ENCODE measurements at places on chromosomes 4 and X.

- DNase-seq, result no peak
Measured at GRCh38 chrX:78106651-78106986, 2.6 kb downstream of the PGK1 start.

GRCh38 chrX:107662824-107663223, 34.5 kb downstream of the PRPS1 start:
- DNase-seq, result no peak

- no peak for DNase-seq
Measured at GRCh38 chr4:87884976-87885549, 52.3 kb downstream of the MEPE start.

- no peak for DNase-seq
Measured at GRCh38 chr4:70768301-70768948, 46.7 kb downstream of the RUFY3 start.

DNA sequence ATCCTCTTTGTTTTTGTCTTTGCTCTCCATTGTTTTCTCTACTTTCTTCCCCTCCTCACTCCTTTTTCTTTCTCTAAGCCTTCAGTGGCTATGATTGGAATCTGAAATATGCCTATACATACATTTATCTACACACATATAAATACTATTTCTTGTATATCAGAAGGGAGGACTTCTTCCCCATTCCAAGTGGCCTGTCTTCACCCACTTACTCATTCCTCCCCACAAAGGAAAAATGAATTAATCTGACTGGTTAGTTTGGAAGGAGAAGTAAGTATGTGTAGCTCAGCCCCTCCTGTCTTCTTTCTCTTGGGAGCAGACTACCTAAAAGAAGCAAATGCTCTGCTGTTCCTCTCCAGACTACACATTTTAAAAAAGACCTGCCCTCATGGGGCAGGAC, 17.7 kb downstream of the GUCY2F start:
- no peak for DNase-seq

DNA sequence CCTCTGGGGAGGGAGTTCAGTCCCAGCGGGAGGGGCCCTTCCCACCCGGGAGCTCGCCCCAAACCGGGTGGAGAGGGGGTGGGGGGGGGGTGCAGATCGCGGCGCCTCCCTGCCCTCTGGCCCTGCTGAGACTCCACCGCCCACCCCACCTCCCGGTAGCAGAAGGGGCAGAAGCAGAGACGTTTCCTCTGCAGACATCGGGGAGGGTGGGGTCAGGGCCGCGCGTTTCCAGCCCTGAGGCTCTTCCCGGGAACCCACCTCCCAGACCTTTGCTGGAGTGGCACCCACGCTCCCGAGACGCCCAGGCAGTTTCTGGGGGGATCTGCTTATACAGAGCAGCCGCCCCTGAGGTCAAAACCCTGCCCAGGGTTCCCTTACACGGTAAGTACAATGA, 30.2 kb downstream of the CPLX1 start:
- no peak for DNase-seq

DNA sequence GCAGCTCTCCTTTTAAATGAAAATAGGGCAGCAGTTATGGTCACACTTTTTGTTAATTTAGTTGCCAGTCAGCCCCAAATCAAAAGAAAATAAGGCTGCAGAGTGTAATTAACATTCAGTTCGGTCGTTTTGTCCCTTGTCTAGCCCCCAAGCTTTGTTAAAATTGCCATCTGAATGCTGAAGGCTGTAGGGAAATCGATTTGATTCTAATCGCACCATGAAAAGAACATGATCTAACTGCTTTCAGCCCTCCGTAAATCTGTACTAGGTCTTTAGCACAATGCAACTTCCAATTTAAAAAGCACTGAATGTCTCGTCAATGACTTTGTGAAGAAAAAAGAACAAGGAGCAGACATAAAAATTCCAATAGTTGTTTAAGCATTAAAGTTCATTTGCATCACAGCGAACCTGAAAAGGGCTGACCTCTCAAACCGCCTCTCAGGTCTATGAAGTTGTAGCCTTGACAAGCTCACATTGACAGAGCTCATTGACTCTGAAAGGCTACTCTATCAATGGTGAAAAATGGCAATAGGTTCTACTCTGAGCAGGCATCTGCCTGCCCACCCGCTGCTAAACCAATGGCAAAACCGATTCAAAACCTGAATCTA, 48.9 kb downstream of the CHIC2 start:
- no peak for DNase-seq

- DNase-seq, result no peak
Measured at GRCh38 chr4:119106036-119107000, 29.3 kb upstream of the MYOZ2 start.

- DNase-seq, result no peak
Measured at GRCh38 chr4:65344278-65344825, 325.9 kb downstream of the EPHA5 start.

DNA sequence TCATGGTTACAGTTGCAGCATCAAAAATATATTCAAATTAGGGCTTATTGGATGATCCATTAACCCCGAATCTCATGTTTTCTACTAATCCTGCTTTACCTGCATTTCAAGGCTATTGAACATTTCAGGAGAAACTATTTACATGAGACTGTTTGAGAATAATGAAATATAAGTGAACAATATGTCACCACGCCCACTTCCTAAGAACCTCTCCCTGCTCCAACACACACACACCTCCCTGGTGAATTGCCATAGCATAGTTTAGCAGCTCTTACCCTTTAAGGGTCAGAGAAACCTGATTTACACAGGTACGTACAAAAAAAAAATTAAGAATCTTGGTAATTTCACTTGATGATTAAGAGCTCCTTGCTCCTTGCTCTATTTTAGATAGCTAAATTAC, 113.4 kb downstream of the ANXA5 start:
- no peak for DNase-seq

GRCh38 chr4:185730849-185731608, 81.0 kb downstream of the SORBS2 start:
- no peak for DNase-seq

DNA sequence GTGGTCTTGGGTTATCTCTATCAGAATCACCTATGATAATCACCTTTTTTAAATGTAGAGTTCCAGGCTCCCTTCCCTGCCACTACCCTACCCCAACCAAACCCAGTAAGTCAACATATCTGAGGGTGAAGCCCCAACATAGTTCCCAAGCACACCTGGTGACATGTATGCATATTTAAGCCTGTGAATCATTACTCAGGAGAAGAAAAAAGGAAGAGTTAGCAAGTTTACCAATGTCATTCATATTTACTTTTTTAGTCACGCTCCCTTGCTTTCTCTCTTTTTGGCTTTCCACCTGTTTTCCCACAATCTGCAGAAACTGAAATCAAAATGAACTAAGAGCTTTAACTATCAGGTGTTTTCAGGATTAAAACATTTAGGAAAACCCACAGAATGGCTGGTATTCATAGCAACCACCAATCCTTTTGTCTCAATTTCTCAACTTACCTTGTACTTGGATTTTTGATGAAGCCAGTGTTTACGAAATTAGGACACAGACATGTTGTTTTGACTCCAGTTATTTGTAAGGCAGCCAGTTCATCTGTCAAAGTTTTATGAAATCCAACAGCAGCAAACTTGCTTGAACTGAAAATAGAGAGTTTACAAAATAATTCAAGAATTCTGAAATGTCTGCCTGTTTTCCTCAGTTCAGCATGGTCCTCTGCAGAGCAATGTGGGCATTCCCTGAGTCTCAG, 34.0 kb downstream of the HSD17B11 start:
- DNase-seq, result no peak

DNA sequence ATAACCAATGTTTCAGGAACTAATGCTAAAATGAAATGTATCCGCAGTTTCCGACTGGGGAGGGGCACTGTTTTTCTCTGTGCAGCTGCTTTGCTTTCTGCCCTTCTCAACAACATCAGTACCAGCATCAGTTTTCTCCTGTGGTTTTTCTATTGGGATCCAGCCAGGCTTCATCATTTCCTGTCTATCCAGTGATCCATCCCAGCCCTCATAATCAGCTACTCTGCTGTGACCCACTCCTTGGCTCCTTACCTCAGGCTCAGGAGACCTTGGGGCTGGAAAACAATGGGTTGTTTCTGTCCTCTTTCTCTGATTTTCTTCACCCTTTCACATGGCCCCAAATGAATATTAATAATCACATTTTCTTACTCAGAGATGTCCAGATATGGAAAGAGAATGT, 222.2 kb upstream of the DKK2 start:
- DNase-seq, result no peak

DNA sequence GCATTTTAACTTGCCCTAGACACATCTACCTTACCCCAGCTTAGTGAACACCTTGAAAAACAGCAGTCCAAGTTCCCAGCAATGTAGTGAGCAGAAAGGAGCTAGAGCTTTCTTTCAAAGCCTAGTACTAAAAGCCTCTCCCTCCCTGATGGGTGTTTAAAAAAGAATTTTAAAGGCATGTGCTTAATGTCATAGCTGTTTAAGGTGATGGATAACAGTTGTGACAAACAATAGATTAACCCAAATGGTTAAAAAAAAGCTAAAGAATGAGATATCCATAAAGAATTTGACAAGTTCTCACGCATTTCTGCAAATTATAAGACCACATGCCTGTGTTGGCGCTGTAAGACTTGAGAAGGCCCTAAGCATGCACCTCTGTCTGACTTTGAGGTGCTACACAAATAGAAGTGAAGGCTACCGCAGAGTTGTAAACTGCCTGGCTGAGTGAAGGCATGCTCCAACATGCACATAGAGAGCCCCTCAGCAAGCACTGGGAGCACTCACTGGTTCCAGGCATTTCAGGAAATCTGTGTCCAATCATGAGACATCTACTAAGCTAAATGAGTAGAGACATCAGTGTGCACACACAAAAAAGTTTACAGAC, 94.0 kb downstream of the PHF8 start:
- DNase-seq, result no peak

DNA sequence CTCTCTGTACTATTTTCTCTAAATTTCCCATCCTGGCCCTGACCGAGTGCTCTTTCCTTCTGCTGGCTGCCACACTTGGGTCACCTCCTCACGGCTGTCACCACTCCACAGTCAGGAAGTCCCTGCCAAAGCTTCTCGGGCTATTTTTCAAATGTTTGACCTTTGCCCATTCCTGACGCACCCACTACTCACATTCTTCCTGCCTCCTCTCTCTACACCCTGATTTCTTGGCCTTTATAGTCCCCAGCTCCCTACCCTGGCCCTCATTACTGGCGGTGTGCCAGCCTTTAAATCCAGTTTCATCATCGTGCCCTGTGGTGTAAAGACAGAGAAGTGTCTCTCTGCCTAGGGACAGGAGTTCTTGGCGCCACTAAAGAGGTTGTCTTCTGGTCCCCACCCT, 46.4 kb upstream of the GATB start:
- DNase-seq, result no peak

GRCh38 chr4:185713272-185713671, 98.7 kb downstream of the SORBS2 start:
- no peak for DNase-seq

DNA sequence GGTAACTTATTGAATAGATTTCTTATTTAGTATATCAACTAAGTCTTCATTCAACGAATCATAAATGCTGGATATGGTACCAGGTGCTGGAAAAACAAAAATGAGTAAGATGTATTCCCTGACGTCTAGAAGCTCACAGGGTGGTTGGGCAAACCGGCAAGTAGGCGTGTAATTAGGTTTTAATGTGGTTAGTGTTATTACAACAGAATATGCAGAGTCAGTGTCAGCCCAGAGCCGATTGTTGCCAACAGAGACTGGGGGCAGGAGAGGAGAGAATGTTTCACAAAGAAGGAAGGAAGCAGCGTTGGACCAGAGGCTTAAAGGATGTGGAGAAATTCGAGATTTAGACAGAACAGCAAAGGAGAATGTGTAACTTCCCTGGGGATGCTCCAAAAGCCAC, 111.7 kb downstream of the TENM3 start:
- DNase-seq, result no peak

GRCh38 chr4:138298866-138299265, 56.7 kb upstream of the SLC7A11 start:
- no peak for DNase-seq

DNA sequence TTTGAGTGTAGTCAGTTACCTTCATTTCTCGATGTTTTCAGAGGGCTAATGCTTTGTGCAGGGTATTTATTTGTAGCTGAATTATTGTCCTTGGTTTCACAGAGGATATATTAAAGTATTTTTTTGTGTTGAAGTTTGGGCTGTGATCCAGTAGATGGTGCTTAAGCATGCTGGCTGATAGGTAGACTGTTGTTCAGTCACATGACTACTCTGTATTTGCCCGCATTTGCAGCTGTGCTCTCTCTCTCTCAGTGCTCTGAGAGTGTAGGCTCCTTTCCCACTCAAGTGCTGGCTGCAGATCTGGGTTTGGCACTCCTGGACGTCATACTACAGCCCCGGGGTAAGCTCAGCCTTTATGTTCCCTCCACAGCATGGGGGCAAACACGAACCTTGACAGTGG, 21.7 kb downstream of the RAB40AL start:
- DNase-seq, result no peak

DNA sequence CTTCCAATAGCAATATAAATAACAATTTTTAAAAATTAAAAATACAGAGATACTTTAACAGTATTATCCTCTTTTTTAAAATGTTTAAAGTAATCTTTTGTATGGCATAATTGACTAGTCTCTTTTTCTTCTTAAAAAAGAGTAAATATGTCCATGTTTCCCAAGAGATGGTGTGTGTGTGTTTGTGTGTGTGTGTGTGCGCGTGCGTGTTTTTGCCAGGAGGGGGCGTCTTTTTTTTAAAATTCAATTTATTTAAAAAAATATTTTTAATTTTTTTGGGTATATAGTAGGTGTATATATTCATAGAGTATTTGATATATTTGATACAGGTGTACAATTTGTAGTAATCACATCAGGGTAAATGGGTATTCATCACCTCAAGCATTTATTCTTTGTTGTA, 1073.7 kb downstream of the PCDH7 start:
- DNase-seq, result no peak

- no peak for DNase-seq
Measured at GRCh38 chr4:148454835-148455234, 12.6 kb upstream of the NR3C2 start.

- no peak for DNase-seq
Measured at GRCh38 chr4:166501941-166502382, 628.9 kb downstream of the TLL1 start.

GRCh38 chr4:10608501-10609219, 75.9 kb downstream of the CLNK start:
- DNase-seq, result no peak

GRCh38 chr4:73648478-73648877, 28.2 kb upstream of the RASSF6 start:
- peak; percentile 84 for DNase-seq

DNA sequence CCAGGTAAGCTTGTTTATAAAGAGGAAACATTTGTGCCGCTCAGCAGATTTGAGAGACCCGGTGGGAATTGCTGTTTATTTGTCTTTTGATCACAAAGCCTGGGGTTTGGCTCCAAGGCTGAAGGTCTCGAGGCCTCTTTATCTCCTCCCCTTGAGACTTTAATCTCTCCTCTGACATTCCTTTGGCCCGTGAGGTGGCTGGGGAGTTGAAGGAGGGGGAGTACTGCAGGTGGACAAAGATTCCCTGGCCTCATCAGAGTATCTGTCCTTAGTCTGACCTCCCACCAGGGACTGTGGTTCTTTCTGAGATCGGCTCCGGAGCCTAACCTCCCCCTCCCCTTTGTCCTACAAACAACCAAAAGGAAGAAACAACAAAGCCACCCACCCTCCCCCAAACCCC, 216.5 kb downstream of the MID1IP1 start:
- no peak for DNase-seq

- DNase-seq, result no peak
Measured at GRCh38 chr4:114770624-114771023, 172.0 kb downstream of the UGT8 start.

GRCh38 chr4:74426101-74426500, 18.8 kb upstream of the AREG start:
- no peak for DNase-seq

- no peak for DNase-seq
Measured at GRCh38 chr4:100367451-100367850, 150.4 kb downstream of the EMCN start.

Measured in NCI-H345 (cell line).